SK-MEL-5 (cell line): ENCODE measurements at places on chromosomes 16 and 17. TPM values are rescaled to one million over a fixed set of nuclear protein-coding genes. Genes with fewer than 3 reads are reported as not detected.

FOXJ1 gene
- total RNA-seq = not detected in 2 replicates

ELAC2 gene
- 73.4 and 73.6 TPM in 2 replicates for total RNA-seq

SLC12A3 gene
- total RNA-seq = not detected in 2 replicates

SLC43A2 gene
- total RNA-seq = 2.0 and 3.4 TPM in 2 replicates

HES7 gene
- total RNA-seq = not detected in 2 replicates
